Stomach (tissue), 19 donors: ENCODE measurements at places on chromosomes 6 and 20. TPM values are rescaled to one million over a fixed set of nuclear protein-coding genes. Genes with fewer than 3 reads are reported as not detected.

- DNase-seq: peak; percentile 41
These were observed at the start of gene COX4I2 for GRCh38 chr20:31637660-31638059. COX4I2 (plus strand) TSS chr20:31637912; CDS start chr20:31639018, 1,106 bp downstream.

GRCh38 chr20:32466739-32467505 lies 108.8 kb downstream of the ASXL1 start:
- DNase-seq: no peak

GRCh38 chr20:36128463-36129159 lies 25.9 kb upstream of the EPB41L1 start:
- no peak for DNase-seq

The SNX3 gene
- 122 TPM for total RNA-seq

GRCh38 chr20:62241506-62241905 lies 3.2 kb downstream of the OSBPL2 start:
- peak; percentile 73 for DNase-seq

- no peak for DNase-seq
These were observed 146.8 kb downstream of the RPS12 start for GRCh38 chr6:132961122-132961521.

DNA sequence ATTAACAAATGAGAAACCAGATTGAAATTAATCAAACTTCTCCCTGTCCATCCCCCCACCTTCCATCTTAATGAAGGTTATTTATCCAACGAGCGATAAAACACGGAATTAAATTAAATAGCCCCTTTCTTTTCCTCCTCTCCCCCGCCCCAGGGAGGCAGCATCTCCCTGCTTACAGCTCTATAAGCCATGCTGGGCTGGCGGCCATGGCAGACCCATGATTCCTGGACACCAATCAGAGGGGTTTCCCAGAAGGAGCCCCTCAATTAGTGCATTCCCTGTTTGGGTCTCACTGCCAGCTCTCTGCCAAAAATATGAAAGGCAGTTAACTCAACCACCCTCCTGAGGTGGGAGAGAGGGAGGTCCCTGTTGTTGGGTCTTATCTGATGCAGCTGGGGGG lies 33.8 kb downstream of the GRM4 start:
- DNase-seq: no peak

- DNase-seq: no peak
These were observed 62.9 kb upstream of the TULP4 start for GRCh38 chr6:158249340-158249836.

- DNase-seq: no peak
These were observed 17.7 kb downstream of the PDSS2 start for GRCh38 chr6:107441682-107442081.

The TP53INP2 gene
- 28.0 TPM for total RNA-seq

The ROMO1 gene
- 228 TPM for total RNA-seq

GRCh38 chr20:14245368-14245970 lies 91.9 kb downstream of the FLRT3 start:
- peak; percentile 39 for DNase-seq

The RSPH4A gene
- under 0.01 TPM for total RNA-seq

The LPA gene
- total RNA-seq: not detected

- DNase-seq: no peak
These were observed 129.9 kb downstream of the EYA2 start for GRCh38 chr20:47024461-47024937.

- no peak for DNase-seq
These were observed 75.4 kb upstream of the ADGRB3 start for GRCh38 chr6:68559716-68560115.

The CDSN gene
- total RNA-seq: not detected

The SASH1 gene
- 14.0 TPM for total RNA-seq

GRCh38 chr20:58021481-58021880 lies 207.0 kb downstream of the ANKRD60 start:
- no peak for DNase-seq

- no peak for DNase-seq
These were observed 101.4 kb downstream of the LRFN2 start for GRCh38 chr6:40485795-40486194.

The GLP1R gene
- total RNA-seq: not detected

GRCh38 chr6:10537726-10538125 lies 16.6 kb downstream of the GCNT2 start:
- no peak for DNase-seq

DNA sequence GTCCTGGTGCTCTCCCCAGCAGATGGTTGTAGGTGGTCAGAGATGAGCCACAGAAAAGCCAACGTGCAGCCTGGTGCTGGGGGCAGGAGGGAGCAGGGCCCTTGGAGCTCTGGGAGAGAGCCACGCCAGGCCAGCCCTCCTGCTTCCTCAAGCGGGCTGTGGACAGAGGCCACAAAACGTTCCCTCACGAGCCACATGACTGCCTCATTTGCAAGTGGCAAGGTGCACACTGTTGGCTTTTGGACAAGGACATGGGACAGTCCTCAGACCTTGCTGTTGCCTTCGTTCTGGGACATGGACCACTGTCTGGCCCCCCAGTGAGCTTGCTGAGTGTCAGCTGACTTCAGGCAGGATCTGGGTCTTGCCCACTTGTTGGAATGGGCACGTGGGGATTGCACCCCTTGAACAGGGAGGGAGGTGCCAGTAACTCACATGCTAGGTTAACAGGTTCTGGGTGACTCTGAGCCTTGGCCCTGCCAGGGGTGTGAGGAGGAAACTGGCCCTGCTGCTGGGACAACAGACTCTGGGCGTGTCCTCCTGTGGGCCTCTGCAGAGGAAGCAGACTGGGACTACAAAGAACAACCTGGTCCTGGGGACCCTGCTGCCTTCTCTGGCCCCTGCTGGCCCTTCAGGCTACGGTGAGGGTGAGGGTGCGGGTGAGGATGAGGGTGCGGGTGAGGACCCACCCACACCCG lies 2.6 kb downstream of the SLCO4A1 start:
- peak; percentile 75 for DNase-seq

DNA sequence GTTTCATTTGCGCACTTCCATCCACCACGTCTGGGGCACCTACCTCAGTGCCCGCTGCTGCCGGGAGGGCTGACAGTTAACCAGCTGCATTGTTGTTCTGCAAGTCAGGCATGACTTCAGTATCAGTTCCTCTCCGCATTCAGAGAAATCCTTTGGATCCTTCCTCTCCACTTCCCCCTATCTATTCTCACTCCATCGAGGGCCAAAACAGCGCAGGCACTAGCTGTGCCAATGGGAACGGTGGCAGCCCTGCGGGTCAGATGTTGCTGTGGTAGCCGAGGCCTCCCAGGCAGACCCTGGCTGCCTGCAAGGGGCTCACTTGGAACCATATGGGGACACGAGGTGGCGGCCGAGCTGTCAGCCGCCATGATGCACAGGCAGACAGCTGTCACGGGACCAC lies 64.2 kb upstream of the INSM1 start:
- no peak for DNase-seq

DNA sequence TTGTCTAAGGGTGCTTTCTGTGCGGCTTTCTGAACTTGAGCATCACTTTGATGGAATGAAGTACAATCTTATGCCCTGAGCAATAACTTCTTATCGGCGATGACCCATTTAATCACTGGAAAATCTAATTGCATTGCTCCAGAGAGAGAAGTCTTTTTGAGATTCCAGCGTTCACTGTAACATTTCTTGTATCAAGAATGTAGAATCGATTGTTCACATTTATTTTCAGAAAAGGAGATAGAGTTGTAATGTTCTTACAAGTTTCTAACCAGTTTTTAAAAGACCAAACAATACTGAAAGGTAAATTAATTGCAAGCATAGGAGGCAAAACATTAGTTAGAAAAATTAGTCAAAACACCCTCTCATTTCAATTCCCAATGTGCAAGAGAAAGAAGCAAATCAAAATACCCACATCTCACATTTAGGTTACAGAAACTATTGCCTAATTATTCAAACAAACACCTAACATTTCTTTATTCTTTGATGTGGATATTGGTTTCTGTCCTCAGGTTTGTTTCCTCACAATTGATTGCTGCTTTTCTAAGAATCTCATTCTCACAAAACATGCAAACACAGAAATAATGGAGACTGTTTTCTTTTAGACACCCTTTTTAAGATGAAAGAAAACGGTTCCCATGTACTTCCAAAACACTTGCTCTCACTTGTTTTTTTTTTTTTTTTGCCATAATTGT lies 14.8 kb upstream of the PRDM13 start:
- DNase-seq: no peak

DNA sequence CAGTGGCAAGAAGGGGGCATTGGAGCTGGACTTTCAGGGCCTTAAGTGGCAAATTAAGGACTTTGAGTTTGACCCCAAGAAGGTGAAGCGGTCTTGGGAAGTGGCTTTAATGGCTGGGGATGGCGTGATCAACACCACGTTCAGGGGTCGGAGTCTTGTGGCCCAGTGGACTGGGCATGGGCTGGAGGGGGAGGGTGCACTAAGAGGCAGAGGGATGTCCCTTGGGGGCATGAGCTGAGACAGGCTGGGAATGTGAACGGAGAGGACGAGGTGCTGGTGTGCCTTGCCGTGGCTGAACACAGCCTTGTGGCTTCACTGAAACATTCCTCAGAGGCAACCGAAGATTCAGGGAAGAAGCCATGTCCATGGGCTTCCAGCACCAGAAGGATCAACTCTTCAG lies 227.0 kb downstream of the SYNDIG1 start:
- DNase-seq: peak; percentile 4

GRCh38 chr6:45728674-45729073 lies 287.0 kb downstream of the CLIC5 start:
- peak; percentile 67 for DNase-seq

The ADNP gene
- 57.1 TPM for total RNA-seq

The RBM24 gene
- 0.58 TPM for total RNA-seq

GRCh38 chr6:37232430-37233017 lies 25.0 kb upstream of the TBC1D22B start:
- no peak for DNase-seq
